Activated T-cell treated with anti-CD3 and anti-CD28 coated beads, Interleukin-2, amount 50 U/mL, for 4 hours (primary cell): ENCODE measurements at places on chromosomes 6 and 20.

- no peak for DNase-seq
Observed at GRCh38 chr6:139371421-139372203, 2.8 kb downstream of the CITED2 start.

DNA sequence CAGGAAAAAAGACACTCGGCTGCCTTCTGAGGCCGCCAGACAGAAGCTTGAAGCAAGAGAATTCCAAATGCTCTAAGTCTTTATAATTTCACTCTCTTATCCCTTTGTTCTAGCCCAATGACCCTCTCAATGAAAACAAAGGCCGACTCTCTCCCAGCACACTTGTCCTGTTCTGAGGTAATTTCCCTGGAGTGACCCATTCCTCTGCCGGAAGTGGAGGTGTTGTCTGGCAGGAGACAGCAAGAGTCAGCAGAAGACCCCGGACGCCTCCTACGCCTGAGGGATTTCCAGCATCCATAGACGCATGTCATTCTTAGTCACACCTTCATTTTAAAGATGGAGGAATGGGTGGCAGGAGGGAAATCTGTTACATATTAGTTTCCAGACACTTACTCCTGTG, 110.3 kb downstream of the SOD2 start:
- no peak for DNase-seq

GRCh38 chr20:46330831-46331371, 22.6 kb upstream of the CDH22 start:
- no peak for DNase-seq

- DNase-seq, result no peak
Observed at GRCh38 chr6:155154158-155154830, 109.5 kb upstream of the CLDN20 start.

DNA sequence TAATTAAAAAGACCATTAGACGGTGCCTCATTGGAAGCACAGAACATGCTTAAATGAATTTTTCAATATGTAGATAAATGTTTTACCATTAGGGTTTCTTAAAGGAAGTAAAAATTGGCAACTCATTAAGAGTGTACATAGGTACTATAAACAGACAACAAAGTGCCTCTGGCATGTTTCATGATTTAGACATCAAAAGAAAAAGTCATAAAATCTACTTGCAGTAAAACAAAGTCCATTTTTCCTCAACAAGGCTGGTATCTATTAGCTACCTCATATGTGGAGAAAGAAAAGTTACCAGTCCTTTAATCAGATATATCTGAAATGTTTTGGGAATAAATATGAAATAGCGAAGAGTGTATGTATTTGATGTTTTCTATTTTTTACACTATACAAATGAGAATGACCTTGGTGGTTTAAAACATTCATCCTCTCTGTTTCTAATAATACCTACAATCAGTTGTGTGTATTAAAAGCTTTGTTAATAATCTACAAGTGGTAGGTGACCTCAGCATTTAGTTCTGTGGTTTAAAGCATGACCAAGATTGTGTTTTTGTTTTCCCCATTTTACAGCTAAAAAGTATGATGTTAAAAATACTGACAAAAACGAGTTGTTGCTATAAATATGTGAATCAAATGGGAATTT, 87.5 kb downstream of the HDGFL1 start:
- DNase-seq, result no peak
